AG04450 (cell line): ENCODE measurements at places on chromosomes 3 and 15. TPM values are rescaled to one million over a fixed set of nuclear protein-coding genes. Genes with fewer than 3 reads are reported as not detected.

PPCDC gene
- 5.5 and 7.1 TPM in 2 replicates for polyA plus RNA-seq

SST gene
- polyA plus RNA-seq, result not detected in 2 replicates

PLCB2 gene
- 0.24 and 0.32 TPM in 2 replicates for polyA plus RNA-seq

CASR gene
- polyA plus RNA-seq, result not detected in 2 replicates

GTF2A2 gene
- 40.2 and 77.8 TPM in 2 replicates for polyA plus RNA-seq

MYO5C gene
- 0.14 and 0.24 TPM in 2 replicates for polyA plus RNA-seq

STARD5 gene
- polyA plus RNA-seq, result 19.0 and 20.5 TPM in 2 replicates

ITIH1 gene
- not detected in 2 replicates for polyA plus RNA-seq

CILP gene
- 0.52 and 0.61 TPM in 2 replicates for polyA plus RNA-seq

EFHB gene
- polyA plus RNA-seq, result 0.24 and 0.33 TPM in 2 replicates

CLDN16 gene
- polyA plus RNA-seq, result 0.04 and 0.25 TPM in 2 replicates

IL5RA gene
- polyA plus RNA-seq, result not detected in 2 replicates

C3orf18 gene
- 10.0 and 11.7 TPM in 2 replicates for polyA plus RNA-seq

SLC2A2 gene
- polyA plus RNA-seq, result not detected in 2 replicates

FETUB gene
- polyA plus RNA-seq, result not detected in 2 replicates

WDR49 gene
- polyA plus RNA-seq, result not detected in 2 replicates

CCDC13 gene
- polyA plus RNA-seq, result 0.20 TPM in 1 of 2 replicates, not detected in the other

C3orf80 gene
- not detected in 2 replicates for polyA plus RNA-seq

GRIP2 gene
- polyA plus RNA-seq, result not detected in 2 replicates

SCN5A gene
- polyA plus RNA-seq, result 0.63 and 1.4 TPM in 2 replicates

MUC13 gene
- 0.12 TPM in 1 of 2 replicates, not detected in the other for polyA plus RNA-seq

PPM1L gene
- 0.26 and 0.33 TPM in 2 replicates for polyA plus RNA-seq

UROC1 gene
- polyA plus RNA-seq, result not detected in 2 replicates

HCN4 gene
- not detected in 2 replicates for polyA plus RNA-seq

LIPH gene
- 0.02 and 0.06 TPM in 2 replicates for polyA plus RNA-seq

NDN gene
- polyA plus RNA-seq, result 57.3 and 64.8 TPM in 2 replicates

CPOX gene
- 15.7 and 19.6 TPM in 2 replicates for polyA plus RNA-seq

HTR3C gene
- not detected in 2 replicates for polyA plus RNA-seq
